ENCODE measurements at places on chromosomes 1 and 21.

DNA sequence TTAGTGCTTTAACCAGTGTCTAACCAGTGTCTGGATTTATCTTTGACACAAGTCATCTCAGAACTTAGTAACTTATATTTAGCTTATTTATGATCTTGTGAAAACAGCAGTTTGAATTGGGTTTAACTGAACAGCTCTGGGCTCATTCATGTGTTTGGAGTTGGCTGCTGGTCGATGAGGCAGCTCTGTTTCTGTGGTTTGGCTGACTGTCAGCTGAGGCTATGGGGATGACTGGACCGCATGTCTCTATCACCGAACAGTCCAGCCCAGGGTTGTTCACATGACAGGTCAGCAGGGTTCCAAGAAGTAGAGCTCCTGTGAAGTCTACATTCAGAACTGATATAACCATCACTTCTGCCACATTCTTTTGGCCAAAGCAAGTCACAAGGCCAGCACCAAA lies 29.1 kb upstream of the C21orf91 start:
- no peak for DNase-seq

DNA sequence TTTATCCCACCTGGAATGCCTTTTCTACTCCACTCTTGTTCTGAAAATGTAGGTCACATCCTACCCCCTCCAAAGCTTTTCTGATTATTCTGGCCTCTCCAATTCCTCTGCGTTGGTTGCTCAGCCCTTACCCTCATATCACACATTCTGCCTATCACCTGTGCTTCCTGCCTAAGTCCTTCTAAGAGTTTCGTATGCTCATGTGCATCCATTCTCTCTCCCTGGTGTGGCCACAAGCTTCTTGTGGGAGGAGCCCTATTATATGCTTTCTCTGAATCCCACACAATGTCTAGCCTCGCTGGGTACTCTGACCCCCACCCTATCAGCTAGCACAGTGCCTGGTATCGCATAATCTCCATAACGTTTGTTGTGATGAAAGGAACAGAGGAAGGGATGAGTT lies 54.2 kb downstream of the CD58 start:
- no peak for DNase-seq

DNA sequence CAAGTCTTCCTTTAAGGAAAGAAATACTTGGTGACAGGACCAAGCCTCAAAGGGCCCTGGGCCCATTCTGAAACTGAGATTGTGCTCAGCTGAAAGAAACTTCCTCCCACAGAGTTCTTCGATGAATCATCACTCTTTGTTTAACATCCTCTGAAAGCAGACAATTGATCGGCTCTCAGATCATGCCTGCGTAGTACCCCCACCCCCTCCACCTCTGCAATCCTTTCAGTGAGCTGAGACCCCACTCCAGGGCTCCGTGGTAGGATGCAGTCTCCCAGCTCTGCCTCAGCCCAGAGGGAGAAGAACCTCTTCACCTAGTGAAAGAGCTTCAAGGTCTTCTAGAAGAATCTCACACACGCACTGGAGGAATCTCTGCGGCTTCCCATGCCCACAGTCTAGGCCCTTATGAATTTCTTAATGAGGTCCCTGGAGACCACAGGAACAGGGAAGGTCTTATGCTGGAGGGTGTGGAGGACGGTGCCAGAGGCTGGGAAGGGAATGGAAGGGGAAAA lies 104.9 kb upstream of the SOD1 start:
- DNase-seq: no peak

- DNase-seq: no peak
Measured at GRCh38 chr1:94070865-94071264, 50.1 kb downstream of the ABCA4 start.

DNA sequence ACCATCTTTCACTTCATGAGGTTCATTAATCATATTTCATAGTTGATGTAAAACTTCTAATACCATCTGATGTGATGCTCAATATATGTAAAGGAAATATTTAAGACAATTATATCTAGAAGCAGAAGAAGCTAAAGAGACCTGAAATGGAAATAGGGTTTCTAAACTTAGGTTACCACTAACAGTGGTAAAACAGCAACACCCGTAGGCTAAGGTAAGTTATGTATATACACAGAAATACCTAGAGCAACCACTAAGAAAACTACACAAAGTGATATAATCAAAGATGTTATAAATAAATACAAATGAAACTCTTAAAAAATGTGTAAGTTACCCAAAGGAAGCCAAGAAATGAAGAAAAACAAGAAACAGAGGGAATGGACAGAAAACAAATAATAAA lies 61.1 kb upstream of the TNFSF4 start:
- DNase-seq: no peak

- DNase-seq: no peak
Measured at GRCh38 chr1:50735443-50735842, 224.6 kb downstream of the FAF1 start.

DNA sequence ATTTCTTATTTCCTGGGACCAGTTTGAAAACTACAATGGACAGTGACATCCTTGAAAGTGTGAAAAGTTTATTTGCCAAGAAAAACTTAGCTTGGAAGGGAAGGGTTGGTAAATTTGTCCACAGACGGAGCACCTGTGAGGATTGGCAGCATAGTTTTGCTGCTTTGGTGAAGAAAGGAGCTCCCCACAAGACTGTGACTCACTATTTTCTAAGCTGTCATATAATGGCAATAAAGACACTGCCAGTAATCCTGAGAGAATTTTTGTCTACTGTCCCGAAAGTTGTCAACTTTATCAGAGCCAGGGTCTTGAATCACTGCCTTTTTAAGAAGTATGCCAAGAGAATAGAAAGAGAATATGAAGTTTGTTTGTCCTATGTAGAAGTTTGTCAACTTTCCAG lies 230.8 kb downstream of the NEGR1 start:
- no peak for DNase-seq

GRCh38 chr1:226646026-226646869 lies 92.8 kb downstream of the ITPKB start:
- no peak for DNase-seq

DNA sequence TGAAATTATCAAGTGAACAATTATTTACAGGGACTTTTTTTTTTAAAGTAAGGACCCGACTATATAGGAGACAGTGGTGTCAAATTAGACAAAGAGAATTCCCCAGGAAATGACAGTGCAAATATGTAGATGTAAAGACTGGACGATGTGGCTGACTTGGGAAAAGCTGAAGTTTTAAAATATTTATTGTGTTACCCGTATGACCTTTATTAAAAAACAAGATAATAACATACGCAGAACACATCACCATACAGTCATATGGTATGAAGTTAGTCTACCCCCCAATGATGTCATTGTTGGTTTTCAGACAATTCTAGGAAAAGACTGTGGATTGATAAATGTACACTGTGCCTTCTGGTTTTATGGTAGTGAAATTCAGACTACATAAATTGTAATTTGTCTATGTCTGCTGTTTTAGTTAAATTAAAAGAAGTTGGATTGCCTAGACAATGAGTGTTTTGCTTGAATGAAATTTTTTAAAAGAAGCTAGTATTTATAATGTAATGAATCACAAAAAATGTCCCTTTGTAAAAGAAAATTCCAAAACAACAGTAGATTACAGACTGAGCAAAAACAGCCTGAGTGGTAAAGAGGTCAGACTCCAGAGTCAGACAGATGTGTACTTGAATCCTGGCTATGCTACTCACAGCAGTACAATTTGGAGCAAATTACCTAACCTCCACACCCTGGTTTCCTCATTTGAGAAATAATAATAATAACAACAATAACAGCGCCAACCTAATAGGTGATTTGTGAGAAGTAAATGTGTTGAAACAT lies 15.5 kb upstream of the PDC start:
- no peak for DNase-seq

DNA sequence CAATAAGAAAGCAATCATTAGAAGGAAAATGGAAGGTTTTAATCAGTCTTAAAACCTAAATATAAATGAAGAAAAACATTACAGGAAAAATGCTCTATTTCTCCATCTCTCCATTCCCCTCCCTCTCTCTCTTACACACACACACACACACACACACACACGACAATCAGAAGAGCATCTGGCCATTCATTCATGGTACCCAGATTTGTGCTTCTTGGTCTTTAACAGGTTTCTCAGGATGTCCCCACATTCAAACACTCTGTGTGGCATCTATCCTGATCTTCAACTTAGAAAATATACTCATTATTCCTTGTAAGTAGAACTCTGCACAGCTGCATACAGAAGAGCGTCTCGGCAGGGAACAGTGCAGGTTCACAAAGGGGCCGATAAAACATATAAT lies 779 bp downstream of the LRRC40 start:
- no peak for DNase-seq
